ENCODE measurements at places on chromosomes 12 and 14.
A peak's percentile ranks its signal among the peaks of the same experiment; 100 is the strongest.

- DNase-seq, result no peak
Observed at GRCh38 chr12:106133136-106134087, 5.3 kb downstream of the NUAK1 start.

GRCh38 chr12:53046655-53047220 is 3.1 kb upstream of the TNS2 start:
- peak; percentile 89 for DNase-seq

- no peak for DNase-seq
Observed at GRCh38 chr12:130470969-130471368, 133.3 kb downstream of the PIWIL1 start.

DNA sequence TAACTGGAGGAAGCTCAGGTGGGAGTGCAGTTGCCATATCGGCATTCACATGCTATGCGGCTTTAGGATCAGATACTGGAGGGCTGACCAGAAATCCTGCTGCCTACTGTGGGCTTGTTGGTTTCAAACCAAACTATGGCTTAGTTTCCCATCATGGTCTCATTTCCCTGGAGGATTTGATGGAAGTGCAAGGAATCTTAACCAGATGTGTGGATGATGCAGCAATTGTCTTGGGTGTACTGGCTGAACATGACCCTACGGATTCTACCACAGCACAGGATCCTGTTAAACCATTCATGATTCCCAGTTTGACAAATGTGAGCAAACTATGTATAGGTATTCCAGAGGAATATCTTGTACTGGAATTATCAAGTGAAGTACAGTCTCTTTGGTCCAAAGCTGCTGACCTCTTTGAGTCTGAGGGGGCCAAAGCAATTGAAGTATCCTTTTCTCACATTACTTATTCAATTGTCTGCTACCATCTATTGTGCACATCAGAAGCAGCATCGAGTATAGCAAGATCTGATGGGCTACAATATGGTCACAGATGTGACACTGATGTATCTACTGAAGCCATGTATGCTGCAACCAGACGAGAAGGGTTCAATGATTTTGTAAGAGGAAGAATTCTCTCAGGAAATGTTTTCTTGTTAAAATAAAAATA is 42.9 kb downstream of the RALGAPA1 start:
- no peak for DNase-seq

DNA sequence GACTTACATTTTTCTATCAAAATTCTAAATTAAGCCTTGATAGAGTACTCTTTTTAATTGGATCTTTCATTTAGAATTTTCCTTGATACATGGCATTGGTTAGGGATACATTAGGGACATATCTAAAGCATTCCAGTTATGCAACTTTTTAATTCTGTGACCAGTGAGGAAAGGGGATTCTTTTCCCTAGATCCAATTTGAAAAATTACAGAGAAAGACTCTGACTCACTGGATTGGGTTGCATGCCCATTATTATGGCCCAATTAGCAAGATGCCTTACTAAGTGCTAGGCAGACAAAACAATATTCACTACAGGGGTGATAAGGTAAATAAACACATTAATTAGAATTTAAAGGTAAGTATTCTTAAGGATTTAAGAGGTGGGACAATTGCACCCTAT is 5.2 kb upstream of the RAD52 start:
- no peak for DNase-seq

DNA sequence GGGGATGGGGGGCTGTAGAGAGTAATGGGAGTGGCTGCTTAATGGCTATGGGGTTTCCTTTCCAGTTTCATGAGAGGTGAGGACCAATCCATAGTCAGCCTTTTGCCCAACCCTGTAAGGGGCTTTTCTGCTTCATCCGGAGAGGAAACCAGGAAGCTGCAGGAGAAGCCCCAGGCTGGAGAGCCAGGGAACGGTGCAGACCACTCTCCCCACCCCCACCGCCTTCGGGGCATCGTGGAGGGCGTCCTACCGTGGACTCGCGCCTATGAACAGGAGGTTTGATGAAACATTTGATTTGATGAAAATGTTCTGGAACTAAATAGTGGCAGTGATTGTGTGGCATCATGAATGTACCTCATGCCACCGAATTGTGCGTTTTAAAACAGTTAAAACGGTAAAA is 204.3 kb upstream of the DIO3 start:
- no peak for DNase-seq

DNA sequence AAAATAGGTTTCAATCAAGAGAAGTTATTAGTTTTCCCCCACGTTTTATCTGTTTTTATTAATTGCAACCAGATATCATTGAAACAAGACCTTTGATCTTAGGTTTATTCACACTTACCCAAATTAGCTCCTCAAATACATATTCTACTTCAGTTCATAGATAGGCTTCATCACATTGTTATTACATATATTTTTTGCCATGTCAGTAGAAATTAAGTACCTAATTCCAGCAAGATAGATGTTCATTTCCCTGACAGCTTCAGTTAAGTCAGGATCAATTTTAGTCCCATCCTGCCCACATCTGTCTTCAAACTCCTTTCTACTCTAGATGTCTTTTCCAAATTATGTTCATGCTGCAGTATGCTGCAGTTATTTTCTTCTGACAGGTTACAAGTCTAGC is 388.8 kb downstream of the TMTC2 start:
- no peak for DNase-seq

DNA sequence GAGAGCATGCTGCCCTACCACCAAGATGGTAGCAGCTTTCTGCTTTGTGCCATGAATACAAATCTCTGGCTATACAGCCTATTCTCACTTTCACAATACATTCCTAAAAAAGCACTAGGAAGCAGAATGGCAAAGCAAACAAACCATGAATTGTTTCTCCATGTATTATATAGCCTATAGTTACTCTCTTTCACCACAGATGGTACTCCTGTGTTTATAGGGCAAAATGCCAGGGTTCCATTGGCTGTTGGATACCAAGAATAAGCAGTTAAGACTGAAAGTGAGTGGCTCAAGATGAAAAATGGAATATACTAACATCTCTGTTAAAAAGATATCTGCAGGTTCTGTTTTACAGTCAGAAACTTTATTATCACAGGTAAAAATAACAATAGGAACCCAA is 11.1 kb downstream of the ARF3 start:
- DNase-seq, result no peak

- no peak for DNase-seq
Observed at GRCh38 chr12:82326905-82327503, 31.2 kb downstream of the CCDC59 start.

DNA sequence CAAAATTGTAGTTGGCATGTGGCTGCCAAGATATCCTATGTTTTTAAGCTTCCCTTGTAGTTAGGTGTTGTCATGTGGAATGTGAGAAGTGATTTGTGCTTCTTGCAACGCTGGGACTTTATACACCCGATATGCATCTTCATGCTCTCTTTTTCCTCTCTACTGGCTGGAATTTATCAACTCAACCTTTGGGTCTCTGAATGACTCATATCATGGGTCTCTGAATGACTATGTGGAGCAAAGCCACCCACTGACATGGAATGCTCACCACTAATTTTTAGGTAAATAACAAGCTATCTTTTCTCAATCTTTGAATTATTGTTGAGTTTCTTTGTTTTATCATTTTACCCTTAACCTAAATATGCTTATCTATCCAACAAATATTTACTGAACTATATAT is 144.6 kb downstream of the ATP23 start:
- DNase-seq, result no peak

GRCh38 chr14:49966304-49966809 is 73.5 kb downstream of the ARF6 start:
- DNase-seq, result no peak

GRCh38 chr12:91377436-91377835 is 194.8 kb upstream of the DCN start:
- no peak for DNase-seq

GRCh38 chr14:93970965-93971634 is 5.3 kb downstream of the ASB2 start:
- DNase-seq, result no peak

GRCh38 chr12:55925371-55925770 is 2.3 kb downstream of the PYM1 start:
- no peak for DNase-seq

- DNase-seq, result no peak
Observed at GRCh38 chr14:95318399-95319311, 1.1 kb downstream of the CLMN start.

GRCh38 chr12:24226745-24227350 is 277.4 kb upstream of the SOX5 start:
- DNase-seq, result no peak

- no peak for DNase-seq
Observed at GRCh38 chr12:132259364-132259871, 70.0 kb downstream of the GALNT9 start.

DNA sequence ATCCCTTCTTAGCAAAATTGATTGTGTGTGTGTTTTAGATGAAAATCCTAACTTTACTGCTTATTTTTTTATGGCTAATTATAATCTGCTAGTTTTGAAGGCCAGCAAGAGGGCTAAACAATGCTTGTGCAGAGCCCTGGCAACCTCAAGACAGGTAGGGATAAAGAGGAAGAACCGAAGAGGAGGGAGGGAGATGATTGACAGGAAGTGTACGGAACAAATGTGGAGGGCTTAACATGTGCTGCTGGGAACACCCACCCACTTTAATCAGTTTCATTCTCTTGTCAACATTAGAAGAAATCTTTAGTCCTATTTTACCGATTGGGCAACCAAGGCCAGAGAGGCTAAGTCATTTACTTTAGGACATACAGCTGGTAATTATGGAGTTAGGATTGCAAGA is 1.4 kb upstream of the WSCD2 start:
- DNase-seq, result no peak

DNA sequence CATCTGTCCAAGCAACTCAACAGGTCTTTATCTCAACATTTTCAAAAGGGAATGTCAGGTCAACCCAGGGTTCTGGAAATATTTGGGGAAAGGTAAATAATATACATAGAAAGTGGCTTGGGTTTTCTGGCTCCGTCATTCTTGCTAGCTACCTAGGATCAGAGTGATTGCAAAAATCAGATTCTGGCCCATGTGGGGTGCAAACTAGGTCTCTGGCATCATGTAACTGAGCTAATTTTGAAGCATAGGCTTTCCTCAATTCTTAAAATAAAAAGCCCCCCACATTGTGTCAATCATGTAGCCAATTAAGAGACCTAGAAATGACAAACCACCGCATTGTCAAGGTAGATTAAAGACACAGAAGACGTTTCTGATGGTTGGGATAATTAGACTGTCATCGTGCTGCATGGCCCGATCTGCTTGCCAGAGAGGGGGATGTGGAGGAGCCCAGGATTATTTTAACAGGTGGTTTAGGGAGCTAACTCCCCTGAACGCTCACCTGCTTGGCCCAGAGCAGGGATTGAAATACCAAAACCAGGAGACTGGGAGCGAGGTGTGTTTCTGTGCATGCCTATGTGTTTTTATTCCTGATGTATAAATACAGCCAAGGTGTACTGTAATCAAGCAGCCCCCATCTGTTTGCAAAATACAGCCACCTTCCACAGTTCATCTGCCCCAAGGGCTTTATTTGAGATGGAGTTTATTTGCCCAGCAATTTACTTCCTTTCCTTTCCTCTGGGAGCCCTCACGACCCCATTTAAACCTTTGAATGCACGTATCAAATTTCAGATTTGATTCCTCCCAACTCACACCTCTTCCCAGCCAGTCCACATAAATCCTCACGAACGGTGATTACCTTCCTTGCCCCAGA is 189.5 kb downstream of the TTC8 start:
- no peak for DNase-seq

DNA sequence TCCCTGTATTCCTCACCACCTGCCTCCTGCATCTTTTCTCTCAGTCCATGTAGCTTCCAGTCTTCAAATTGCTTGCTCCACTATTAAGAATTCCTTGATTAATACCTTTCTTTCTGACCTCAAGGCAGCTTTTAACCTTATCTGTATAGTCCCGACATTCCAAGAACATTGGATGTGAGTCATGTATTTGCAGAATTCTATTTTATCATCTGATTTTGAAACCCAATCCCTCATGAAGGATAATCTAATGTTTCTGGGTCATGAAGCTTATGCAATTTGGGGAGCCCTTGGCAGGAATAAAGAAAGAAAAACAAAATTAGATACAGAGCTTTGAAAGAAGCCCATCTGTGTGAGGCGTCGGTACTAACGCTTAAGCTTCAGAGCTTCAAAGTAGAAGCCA is 63.4 kb upstream of the CCND2 start:
- no peak for DNase-seq

DNA sequence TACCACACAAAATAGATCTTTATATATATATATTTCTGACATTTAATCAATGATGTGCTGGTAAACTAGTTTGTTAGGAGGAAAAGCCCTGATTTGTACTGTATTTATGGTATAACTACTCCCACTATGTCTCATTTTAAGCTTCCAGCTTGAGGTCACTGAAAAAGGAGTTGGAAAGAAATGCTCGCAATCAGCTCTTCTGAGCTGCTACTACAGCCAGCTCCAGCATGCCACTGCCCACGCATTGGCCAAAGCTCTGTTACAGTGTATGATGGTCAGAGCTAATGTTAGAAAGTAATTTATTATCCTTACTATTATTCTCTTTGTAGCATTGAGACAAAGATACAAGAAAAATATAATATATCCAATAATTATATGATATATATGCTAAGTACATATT is 55.0 kb upstream of the PCED1B start:
- no peak for DNase-seq

DNA sequence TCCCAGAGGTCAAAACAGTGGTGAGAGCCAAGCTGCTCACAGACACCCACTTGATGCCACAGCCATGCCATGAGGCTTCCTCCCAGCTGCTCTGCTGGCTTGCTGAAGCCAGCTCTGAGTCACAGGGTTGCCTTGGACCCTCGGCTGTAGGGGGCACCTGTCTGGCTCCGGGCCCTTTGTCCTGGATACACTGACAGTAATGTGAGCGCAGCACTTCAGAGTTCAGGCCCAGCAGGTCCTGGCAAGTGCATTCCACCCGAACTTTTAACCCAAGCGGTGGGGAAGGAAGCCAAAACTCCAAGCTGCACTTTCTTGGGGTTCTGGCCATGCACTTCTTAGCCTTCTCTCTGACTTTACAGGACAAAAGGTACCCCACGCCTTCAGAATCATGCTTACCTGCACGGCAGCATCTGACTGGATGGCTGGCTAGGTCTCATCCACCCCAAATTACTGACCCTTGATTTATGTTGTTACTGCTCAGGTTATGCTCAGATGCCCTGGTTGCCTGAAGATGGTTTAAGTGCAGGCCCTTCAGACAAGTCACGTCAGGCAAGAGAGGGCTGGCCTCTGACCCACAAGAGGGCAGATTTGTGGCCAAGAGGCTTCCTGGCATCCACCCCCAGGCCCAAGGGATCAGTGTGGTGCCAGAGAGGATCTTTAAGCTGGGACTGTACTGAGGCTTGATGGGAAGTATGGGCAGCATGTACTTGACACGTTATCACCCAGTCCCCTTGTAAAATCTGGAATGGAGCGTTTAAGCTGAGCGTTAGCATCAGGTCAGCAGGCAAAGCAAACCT is 24.8 kb downstream of the SLC25A29 start:
- no peak for DNase-seq

DNA sequence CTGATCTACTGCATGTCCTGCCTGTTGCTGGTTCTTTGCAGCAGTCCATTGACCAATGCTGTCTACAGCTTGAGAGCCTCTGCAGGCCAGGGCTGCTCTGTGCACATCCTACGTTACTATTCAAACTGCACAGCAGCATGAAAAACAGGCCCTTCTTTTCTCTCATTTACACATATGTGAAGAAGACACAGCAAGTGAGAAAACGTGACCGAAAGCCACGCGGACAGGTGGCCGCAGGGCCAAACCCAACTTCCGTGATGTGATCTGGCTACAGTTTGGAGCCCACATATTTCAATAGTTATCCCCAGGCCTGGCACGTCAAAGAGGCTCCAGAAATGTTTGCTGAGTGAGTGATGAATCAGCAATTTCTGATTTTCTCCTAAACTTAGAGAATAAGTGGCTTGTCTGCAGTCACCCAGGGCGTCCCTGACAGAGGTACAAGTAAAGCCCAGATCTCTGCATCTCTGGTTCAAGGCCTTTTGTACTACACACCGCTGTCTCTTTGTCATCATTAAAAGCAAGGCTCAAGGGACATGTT is 17.9 kb upstream of the TCL1B start:
- DNase-seq, result no peak

All from lower leg skin (tissue), 4 donors.